PC-3 (cell line): ENCODE measurements at places on chromosomes 4 and X. TPM values are rescaled to one million over a fixed set of nuclear protein-coding genes. Genes with fewer than 3 reads are reported as not detected.

The SULT1E1 gene
- total RNA-seq: not detected in 2 replicates

The RBM47 gene
- 34.7 and 47.6 TPM in 2 replicates for total RNA-seq

The UCP1 gene
- total RNA-seq: not detected in 2 replicates

The LRIT3 gene
- total RNA-seq: 0.11 TPM in 1 of 2 replicates, not detected in the other

The HPGD gene
- 32.3 and 33.5 TPM in 2 replicates for total RNA-seq

The PHEX gene
- 0.62 and 1.0 TPM in 2 replicates for total RNA-seq
